ENCODE measurements at places on chromosomes 6 and 20.
A peak's percentile ranks its signal among the peaks of the same experiment; 100 is the strongest.

GRCh38 chr6:42851599-42851998 lies 27.8 kb upstream of the RPL7L1 start:
- no peak for DNase-seq

DNA sequence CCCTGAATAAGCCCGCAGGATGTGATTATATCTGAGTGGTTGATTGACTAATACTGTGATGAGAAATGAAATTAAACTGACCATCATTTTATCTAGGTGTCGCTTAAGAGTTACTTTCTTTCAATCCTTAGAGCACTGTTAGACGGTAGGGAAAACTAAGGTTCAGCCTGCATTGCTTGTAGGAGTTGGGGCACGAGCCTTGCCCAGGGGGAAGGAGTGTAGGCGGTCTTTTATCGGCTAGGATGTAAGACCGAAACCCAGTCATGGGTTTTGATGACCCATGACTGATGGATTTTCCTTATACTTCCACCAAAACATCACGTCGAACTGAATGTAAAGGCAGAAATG lies 392 bp upstream of the TASP1 start:
- DNase-seq, result no peak

DNA sequence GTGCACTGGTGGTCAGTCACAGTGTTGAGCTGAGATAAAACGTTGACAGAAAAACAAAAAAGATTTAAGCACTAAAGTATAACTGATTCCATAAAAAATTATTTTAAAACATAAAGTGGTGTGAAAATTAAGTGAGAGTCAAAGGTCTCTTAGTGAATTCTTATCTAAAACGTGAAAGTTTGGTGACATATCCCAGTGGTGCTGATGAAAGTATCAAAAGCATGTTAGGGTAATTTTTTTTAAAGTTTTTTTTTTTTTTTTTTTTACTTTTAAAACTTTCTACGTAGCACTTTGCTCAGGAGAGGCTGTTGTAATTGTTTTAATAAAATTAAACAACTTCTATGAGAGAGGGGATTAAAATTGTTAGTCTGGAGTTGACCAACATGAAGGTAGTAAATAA lies 65.6 kb upstream of the TMEM30A start:
- no peak for DNase-seq

DNA sequence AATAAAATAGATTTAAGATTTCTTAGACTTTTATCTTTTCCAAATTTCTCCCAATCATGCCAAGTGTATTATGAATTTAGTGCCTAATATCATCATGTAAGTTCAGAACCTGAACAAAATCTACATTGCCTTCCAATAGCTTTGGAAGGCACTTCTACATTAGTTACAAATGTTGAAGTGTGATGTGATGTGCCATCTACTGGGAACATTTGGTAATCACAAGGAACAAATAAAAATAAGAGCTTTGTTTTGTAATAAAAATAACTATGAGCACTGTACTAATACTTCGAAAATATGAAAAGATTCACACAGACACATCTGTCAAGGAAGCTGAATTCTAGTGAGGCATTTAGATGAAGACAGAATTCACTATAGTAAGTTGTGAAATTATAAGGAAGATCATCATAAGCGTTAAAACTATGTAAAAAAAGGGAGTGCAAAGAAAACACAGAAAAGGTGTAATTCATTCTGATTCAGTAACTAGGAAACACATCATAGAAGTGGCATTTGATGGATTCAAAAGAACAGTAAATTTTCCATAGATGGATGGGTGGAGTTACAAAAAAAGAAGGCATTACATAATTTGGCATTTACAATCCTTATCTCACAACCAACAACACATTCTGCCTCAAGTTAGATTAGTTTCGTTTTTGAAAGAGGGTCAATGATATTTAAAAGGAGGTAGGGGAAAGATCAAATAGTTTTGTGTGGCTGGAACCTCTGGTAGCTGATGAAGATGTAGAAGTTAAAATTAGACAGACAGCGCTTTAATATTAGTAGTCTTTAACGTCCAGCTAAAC lies 161.0 kb downstream of the ASCC3 start:
- no peak for DNase-seq

GRCh38 chr6:20313960-20314530 lies 87.6 kb upstream of the E2F3 start:
- peak; percentile 61 for DNase-seq

Data from NCI-H2171 (cell line).